Kidney epithelial cell (primary cell): ENCODE measurements at places on chromosomes 1 and 21.
A peak's percentile ranks its signal among the peaks of the same experiment; 100 is the strongest.

DNA sequence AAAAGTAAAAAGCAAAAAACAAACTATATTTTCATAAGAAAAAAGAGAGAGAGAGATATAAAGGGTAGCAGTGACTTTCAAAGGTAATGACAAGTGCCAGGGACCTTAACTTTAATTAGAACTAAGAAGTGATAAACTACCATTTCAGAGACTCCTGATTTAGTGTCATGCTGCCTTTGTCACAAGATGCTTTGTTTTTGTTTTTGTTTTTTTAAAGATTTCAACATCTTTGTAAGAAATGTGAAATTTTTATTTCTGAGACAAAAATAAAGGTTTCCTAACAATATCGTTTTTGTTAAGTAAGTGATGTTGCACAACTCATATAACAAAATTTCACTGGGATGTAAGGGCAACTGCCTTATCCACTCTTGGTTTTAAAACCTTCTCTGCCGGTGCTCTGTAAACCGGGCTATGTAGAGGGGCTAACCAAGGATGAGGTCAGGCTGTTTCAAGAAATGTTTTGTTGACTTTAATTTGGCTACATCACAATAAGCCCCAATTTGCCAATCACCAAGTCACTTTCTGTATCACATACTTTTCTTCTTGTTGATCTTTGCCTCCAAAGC is 35.2 kb upstream of the SYT2 start:
- no peak for DNase-seq

DNA sequence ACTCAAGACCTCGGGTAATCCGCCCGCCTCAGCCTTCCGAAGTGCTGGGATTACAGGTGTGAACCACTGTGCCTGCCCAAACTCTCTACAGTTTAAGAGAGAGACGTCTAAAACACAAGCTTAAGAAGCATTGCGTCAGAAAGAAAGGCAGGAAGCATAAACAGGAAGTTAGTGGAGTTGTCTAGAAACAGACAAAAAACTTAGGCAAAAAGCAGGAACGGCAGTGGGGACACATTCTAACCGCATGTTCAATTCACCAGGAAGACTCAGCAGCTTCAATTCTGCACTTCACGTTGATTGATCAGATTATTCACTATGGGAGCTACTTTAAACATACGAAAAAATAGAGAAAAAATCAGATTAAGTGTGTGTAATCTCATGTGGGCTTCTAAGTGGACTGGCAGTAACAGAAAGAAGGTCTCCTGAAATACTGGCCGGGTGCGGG is 7.4 kb downstream of the CFAP74 start:
- no peak for DNase-seq

- DNase-seq, result no peak
Measured at GRCh38 chr21:31991356-31992331, 118.8 kb downstream of the HUNK start.

DNA sequence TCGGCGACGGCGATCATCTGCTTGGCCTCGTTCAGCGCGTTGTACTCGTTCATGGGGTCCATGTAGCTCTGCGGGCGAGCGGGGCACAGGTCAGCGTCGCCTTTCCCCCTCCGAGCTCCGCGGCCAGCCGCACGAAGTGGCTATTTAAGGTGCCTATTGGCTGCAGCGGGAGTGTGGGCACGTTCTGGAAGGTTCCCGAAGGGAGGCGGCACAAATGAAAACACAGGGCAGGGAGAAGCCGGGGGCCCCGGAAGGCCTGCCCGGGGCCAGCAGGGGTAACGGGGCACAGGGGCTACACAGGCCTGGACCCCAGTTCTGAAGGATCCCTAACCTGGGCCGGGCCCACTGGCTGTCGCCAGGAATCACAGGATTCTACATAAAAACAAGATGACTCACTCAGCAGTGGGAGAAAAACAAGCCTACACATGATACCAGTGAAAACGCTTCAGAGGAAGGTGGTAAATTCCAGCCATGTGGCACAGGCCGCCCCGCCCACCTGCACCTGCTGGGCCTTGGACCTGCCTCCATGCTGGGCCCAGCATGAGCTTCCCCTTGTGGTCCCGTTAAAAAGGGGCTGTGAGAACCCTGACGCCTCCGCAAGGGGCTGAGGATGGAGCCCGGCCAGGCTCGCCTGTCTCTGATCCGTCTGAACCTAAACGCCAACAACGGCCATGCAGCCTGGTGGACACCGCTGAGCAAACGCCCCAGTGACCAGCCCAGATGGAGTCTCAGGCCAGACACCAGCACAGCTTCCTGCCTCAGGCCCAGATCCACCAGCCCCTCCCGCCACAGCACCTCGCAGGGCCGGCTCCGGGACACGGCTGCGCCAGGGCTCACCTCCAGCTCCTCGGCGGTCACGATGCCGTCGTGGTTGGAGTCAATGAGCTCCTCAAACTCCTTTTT is 3.9 kb upstream of the TNFRSF4 start:
- DNase-seq, result peak; percentile 28

- no peak for DNase-seq
Measured at GRCh38 chr1:31207046-31207445, 32.6 kb downstream of the NKAIN1 start.

- DNase-seq, result peak; percentile 44
Measured at GRCh38 chr1:209926045-209926444, 12.0 kb upstream of the SYT14 start.

DNA sequence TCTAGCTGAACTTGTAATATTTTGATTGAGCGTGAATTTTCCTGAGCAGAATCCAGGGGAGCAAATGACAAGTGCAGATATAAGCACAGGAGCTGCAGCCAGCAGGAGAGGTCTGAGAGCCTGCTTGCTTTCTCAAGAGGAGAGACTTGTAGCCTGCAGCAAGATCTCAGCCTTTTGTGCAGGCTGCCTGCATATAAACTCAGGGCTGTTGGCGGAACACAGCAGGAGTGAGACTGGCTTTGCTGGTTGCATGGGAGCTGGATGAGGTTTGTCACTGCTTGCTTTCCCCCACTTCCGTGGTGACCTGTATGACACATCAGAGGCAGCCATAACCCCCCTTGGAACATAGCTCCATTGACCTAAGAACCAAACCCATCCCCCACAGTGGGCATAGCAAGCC is 725.4 kb upstream of the RGS18 start:
- no peak for DNase-seq

- DNase-seq, result peak; percentile 31
Measured at GRCh38 chr1:211632808-211633523, 42.5 kb downstream of the NEK2 start.

DNA sequence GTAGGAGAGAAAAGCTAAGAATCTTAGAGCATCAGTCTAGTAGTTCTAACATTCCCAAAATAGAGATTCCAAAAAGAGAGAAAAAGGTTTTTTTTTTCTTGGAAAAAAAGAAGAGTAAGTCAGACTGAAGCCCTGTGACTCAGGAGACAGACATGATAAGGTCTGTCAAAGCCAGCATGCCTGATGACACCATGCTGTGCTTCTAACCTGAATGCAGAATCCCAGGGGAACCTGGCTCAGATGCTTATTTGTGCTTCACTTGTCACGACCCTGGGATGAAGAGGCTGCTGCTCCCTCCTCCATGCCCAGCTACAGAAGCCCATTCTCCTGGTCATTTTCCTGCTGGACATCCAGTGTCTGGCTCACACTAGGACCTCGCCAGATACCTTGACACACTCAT is 44.3 kb downstream of the ERICH3 start:
- no peak for DNase-seq

DNA sequence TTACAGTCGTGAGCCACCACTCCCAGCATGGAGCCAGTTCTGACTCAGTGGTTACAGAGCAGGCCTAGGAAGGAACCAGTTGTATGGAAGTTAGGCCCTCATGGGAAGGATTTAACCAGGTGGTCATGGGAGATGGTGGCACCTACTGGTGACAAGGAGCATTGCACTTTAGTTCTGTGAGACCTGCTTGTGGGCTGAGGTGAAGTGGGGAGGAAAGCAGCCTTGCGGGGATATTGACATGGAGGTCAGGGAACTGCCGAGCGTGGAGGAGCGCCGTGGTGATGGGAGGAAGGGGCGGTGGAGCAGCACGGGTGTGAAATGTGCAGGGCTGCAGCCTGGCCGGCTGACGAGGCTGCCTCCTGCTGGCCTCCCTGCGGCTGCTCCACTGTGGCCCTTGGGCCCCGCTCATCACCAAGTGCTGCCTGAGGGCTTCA is 100.4 kb downstream of the GALNT2 start:
- DNase-seq, result no peak

- peak; percentile 39 for DNase-seq
Measured at GRCh38 chr1:7207875-7208646, 422.8 kb downstream of the CAMTA1 start.

DNA sequence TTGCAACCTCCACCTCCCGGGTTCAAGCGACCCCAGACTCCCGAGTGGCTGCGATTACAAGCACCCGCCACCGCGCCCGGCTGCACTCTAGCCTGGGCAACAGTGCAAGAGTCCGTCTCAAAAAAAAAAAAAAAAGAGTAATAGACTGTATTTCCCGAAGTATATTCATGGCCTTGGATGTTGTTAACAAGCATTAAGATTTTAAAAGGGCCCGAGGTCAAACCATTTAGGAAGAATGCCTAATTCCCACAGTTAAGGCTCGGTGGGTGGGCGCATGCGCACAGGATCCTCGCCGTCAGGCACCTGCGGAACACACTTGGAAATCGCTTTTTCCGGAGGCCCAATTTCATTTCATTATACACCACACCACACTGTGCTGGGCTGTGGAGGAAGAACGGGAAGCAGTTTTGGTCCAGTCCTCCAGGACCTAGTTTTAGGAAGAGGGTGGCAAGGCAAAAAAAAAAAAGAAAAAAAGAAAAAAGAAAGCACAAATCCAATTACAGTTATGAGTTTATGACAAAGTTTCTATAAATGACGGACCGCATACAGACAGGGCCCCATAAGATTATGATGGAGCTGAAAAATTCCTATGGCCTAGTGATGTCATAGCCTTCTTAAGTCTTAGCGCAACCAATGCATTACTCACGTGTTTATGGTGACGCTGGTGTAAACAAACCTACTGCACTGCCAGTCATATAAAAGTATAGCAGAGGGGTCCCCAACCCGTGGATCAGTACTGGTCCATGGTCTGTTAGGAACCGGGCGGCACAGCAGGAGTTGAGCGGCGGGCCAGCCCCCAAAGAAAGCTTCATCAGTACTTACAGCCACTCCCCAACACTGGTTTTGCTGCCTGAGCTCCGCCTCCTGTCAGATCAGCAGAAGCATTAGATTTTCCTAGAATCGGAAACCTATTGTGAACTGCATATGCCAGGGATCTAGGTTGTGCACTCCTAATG is 38.2 kb downstream of the H3-3A start:
- DNase-seq, result no peak

DNA sequence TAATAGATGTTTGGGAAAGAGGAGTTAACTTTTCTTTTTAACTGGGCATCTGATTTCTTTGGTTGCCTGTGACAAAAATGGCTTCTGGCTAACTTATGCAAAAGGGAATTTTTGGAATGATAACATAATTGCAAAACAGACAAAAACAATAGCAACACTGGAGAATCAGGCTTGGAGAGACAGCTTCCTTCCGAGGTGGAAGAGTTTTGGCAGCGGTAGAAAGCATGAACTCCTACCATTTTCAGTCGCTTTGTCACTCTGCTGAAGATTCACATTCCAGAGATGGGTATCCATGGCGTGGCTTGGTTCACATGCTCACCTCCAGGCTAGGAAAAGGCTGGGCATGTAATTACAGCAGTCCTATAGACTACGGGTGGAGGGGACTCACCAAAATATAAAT is 17.2 kb upstream of the FGGY start:
- no peak for DNase-seq

DNA sequence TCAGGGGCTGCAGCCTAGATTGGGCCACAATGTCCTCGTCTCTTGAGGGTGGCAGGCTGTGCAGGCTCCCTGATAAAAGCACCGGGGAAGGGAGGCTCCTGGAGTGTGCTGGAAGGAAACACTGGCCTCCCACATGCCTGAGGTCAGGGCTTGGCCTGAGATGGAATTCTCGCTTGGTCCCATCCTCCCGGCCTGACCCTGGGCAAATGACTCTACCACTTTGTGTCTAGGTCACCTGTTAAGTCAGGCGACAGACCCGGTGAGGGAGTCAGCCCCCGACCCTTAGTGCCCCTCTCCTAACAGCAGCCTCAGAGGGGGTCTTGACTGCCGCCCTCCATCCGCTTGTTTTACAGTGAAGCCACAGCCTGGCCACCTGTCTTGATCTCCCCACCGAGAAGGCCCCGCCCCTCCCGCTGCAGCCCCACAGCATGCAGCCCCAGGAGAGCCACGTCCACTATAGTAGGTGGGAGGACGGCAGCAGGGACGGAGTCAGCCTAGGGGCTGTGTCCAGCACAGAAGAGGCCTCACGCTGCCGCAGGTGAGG is 2.5 kb downstream of the SMIM1 start:
- no peak for DNase-seq

DNA sequence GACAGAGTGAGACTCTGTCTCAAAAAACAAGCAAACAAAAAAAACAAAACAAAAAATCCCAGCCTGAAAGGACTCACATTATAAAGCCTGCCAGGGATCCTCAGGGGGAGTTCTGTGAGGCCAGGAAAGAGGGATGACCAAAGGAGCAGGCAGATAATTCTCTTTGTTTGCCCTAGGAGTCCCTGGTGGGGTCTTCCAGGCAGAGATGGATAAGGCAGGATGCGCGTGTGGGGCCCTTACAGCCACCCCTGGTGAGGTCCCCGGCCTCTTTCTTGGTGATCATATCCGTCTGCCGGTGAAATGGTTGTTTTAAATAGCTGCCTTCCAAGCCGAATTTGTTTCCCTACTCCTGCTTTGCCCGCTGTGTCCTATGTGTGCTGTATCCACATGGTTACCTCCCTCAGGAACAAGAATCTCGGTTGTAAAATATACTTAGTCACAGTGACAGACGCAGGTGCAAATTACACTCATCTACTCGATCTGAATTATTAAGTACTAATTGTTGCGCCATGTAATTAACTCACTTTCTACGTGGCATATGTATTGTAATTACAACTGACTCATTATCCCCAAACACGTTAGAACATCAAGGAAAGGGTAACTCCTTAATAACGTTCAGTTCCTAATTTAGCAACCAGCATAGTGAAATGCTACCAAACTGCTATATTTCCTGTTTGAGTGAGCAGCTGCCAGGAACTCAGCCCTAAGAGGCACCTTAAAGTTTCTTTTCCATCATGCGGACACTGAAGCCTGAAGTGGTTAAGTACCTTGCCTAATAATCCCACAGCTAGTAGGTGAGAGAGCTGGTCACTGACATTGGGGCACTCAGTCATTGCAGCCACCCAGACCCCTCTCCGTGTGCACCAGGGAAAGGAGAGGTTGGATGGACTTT is 106.4 kb downstream of the ZSCAN20 start:
- DNase-seq, result no peak

GRCh38 chr1:29312469-29313461 is 76.4 kb downstream of the PTPRU start:
- no peak for DNase-seq

DNA sequence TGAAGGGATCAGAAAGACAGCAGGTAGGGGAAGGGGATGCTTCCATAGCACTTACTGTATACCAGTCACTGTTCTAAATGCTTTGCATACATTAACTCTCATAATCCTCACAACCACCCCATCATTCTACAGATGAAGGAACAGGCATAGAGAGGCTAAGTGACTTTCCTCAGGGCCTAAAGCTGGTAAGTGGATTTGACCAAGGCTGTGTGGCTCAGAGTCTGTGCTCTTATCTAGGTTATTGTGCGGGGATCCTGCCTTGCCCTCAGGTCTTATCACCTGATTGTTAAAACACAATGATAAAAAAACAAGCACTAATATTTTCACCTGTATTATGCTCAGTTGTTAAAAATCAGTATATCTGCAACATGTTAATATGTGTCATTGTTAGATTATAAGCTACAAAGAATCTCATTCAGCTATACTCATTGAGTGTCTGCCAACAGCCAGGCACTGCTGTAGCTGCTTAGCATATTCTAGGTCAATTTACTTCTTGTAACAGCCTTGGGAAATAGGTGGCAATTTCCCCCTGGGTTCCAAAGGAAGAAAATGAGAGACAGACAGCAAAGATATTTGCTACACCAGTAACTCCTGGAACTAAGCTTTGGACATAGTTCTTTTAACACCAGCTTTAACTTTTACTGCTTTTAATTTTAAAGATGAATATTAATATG is 38.6 kb upstream of the RBM15 start:
- no peak for DNase-seq
